Aorta (tissue), 5 donors: ENCODE measurements at places on chromosomes 1 and 21. TPM values are rescaled to one million over a fixed set of nuclear protein-coding genes. Genes with fewer than 3 reads are reported as not detected.
A peak's percentile ranks its signal among the peaks of the same experiment; 100 is the strongest.

- no peak overlapping the region for H3K27ac ChIP-seq
- H3K27me3 ChIP-seq: no peaks in the 10 kb centered on the region
- no peak overlapping the region for H3K4me3 ChIP-seq
Measured at GRCh38 chr1:1826356-1827088, 48.3 kb upstream of the NADK start.

GRCh38 chr1:41572224-41572623 lies 87.7 kb upstream of the EDN2 start:
- H3K4me3 ChIP-seq: no peak overlapping the region
- H3K36me3 ChIP-seq: no peaks in the 10 kb centered on the region
- no peaks in the 10 kb centered on the region for H3K27me3 ChIP-seq
- H3K4me1 ChIP-seq: no peaks in the 10 kb centered on the region
- no peak overlapping the region for H3K27ac ChIP-seq
- DNase-seq: no peak

DNA sequence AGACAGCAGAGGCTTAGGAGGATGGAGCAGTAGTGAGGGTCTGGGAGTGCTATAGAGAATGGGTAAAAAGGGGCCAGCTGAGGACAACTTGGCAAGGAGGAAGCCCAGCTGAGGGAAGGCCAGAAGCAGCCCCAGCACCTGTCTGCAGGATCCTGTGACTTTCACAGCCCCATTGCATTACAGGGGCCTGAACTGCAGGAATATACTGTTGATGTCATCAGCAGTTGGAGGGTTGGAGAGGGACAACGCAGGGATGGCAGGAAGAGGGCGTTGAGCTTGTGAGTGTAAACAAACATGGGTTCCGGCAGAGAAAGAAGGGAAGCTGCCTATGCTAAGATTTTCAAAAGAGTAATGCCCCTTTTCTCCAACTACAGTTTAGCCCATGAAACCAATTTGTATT lies 628.5 kb downstream of the SMYD3 start:
- H3K4me1 ChIP-seq: peaks cover 3% of the 10 kb centered on the region
- H3K36me3 ChIP-seq: no peaks in the 10 kb centered on the region
- no peak for DNase-seq
- no peak overlapping the region for H3K27ac ChIP-seq
- no peaks in the 10 kb centered on the region for H3K27me3 ChIP-seq

DNA sequence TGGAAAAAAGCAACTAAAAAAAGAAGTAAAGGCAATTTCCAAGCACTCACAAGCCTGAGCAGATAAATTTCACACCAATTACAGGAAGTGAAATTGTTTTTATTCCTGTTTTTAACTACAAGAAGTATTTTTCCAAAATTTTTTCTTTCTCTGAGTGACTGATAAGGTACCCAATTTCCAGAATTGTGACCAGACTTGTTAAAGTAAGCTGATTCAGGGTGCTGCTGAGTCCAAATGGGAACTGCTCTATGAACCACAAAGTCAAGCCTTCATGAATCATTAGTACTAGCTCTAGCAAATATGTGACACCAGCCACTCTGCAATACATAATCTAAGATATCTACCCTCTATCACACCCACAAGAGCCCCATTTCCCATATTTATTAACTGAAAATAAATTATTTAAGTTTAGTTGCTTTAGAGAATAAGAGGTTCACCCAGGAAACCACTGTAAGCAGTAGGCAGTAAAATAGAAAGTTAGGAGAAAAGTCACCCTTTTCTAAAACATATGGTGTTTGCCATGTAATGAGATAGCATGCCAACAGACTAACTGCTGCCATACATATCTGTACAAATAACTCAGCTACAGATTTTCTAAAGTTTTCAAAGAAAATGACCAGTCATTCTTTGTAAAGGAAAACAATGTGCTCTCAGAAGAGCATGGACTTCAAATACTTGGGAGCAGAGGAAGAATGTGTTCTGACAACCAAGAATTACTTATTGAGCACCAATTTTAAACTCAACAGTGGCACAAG lies 43.1 kb upstream of the TNFSF18 start:
- H3K27ac ChIP-seq: no peak overlapping the region
- no peaks in the 10 kb centered on the region for H3K27me3 ChIP-seq
- H3K36me3 ChIP-seq: no peaks in the 10 kb centered on the region

DNA sequence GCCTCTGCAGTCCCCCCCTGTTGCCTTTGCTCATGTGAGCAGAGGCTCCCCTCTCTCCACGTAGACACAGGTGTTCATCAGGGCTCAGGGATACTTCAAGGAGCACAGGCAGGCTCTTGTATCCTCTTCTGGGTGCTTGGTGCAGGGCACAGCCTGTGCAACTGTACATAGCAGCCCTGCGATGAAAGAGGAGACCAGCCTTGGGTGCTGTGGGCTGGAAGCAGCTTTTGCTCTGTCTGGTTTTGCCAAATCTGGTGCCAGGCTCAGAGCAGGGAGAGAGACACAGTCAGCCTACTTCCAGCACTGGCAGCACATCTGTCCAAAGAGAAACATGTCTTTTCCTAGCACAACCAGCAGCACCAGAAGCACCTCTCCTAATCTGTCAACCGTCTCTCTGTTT lies 132.1 kb downstream of the ETS2 start:
- H3K27me3 ChIP-seq: no peaks in the 10 kb centered on the region
- no peaks in the 10 kb centered on the region for H3K4me1 ChIP-seq
- no peak overlapping the region for H3K4me3 ChIP-seq
- H3K36me3 ChIP-seq: no peaks in the 10 kb centered on the region
- DNase-seq: no peak

DNA sequence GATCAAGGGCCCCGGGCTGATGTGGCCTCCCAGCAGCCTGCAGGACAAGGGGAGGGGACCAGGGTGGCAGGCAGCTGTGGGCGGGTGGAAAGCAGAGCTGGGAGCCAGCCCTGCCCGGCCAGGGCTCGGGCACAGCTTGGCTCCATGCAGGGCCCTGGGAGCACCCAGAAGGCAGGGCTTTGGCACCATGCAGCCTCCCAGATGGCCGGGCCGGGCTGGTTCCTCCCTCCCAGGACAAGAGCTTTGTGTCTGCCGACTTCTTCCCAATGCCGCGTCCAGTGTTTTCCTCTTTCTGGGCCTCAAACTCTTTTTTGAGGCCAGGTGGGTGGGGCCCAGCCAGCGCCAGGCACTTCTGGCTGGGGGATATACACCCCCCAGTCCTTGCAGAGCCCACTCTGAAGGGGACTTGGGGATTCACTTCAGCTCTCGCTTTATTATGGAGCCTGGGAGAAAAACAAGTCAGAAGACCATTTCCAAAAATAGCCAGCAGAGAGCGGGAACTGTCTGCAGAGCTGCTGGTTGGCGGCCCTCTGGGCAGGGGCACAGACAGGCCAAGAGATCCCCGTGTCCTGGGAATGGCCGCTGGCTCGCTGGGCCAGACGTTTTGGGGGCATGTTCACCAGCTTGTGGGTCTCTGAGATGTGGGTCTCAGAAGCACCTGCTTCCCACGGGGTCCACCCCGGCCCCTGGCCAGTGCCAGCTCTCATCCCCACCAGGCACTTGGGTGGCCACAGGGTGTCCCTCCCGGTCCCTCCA lies 103.8 kb upstream of the ARHGEF16 start:
- peak overlapping the region; percentile 97 for H3K27ac ChIP-seq
- peak; percentile 91 for DNase-seq
- no peaks in the 10 kb centered on the region for H3K36me3 ChIP-seq
- H3K27me3 ChIP-seq: no peaks in the 10 kb centered on the region

- no peak for DNase-seq
- H3K36me3 ChIP-seq: no peaks in the 10 kb centered on the region
- H3K27ac ChIP-seq: no peak overlapping the region
- no peak overlapping the region for H3K4me3 ChIP-seq
Measured at GRCh38 chr1:232477728-232478127, 152.2 kb downstream of the SIPA1L2 start.

GRCh38 chr21:36883532-36884486 lies 82.7 kb downstream of the HLCS start:
- no peak overlapping the region for H3K4me3 ChIP-seq
- H3K27ac ChIP-seq: no peak overlapping the region
- no peak for DNase-seq
- no peaks in the 10 kb centered on the region for H3K27me3 ChIP-seq
- H3K4me1 ChIP-seq: no peaks in the 10 kb centered on the region

GRCh38 chr1:21184276-21184675 lies 7.6 kb upstream of the EIF4G3 start:
- H3K27me3 ChIP-seq: no peaks in the 10 kb centered on the region
- no peak overlapping the region for H3K4me3 ChIP-seq
- no peak for DNase-seq
- no peaks in the 10 kb centered on the region for H3K36me3 ChIP-seq

DNA sequence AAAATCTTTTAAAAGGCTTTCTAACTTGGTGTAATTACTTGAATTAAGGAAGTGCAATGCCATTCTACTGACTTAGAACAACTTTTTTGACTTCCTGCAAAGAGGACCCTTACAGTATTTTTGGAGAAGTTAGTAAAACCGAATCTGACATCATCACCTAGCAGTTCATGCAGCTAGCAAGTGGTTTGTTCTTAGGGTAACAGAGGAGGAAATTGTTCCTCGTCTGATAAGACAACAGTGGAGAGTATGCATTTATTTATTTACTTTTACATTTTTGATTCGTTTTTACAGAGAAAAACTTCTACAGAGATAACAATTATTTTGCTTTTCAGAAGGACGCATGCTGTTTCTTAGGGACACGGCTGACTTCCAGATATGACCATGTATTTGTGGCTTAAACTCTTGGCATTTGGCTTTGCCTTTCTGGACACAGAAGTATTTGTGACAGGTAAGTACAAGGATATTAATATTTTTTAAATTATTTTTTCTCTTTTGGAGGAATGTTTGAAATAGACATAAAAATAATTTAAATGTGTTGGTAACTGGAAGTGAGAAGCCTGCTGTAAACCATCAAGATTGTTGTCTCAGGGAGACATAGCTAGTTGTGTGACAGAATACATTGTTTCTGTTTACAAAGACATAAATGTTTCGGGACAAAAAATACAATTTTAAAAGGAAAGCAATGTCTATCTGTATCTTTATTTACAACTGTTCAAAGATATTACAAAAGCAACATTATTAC lies at the start of gene PTPRC:
PTPRC (plus strand) TSS at position 147 of the 742 bp plus-strand sequence; CDS start at position 376, 229 bp downstream.
- H3K36me3 ChIP-seq: no peaks in the 10 kb centered on the region
- no peaks in the 10 kb centered on the region for H3K4me1 ChIP-seq
- DNase-seq: no peak
- no peak within 1 kb of the TSS for H3K4me3 ChIP-seq
- no peaks in the 10 kb centered on the region for H3K27me3 ChIP-seq

- no peak overlapping the region for H3K27ac ChIP-seq
- no peak for DNase-seq
- H3K4me3 ChIP-seq: no peak overlapping the region
Measured at GRCh38 chr1:57101209-57101608, 135.4 kb upstream of the C8B start.

GRCh38 chr21:43313939-43314405 lies 113.0 kb downstream of the SIK1 start:
- no peaks in the 10 kb centered on the region for H3K27me3 ChIP-seq
- DNase-seq: no peak
- no peak overlapping the region for H3K27ac ChIP-seq
- no peaks in the 10 kb centered on the region for H3K4me1 ChIP-seq
- no peaks in the 10 kb centered on the region for H3K36me3 ChIP-seq
- H3K4me3 ChIP-seq: no peak overlapping the region

- H3K27me3 ChIP-seq: no peaks in the 10 kb centered on the region
- no peak overlapping the region for H3K27ac ChIP-seq
- peak; percentile 80 for DNase-seq
- H3K4me1 ChIP-seq: no peaks in the 10 kb centered on the region
Measured at GRCh38 chr1:94539496-94539895, 2.1 kb downstream of the F3 start.

GRCh38 chr21:32889596-32889995 lies 118.0 kb upstream of the PAXBP1 start:
- no peaks in the 10 kb centered on the region for H3K36me3 ChIP-seq
- H3K27ac ChIP-seq: no peak overlapping the region
- no peaks in the 10 kb centered on the region for H3K4me1 ChIP-seq
- no peak for DNase-seq
- no peak overlapping the region for H3K4me3 ChIP-seq

DNA sequence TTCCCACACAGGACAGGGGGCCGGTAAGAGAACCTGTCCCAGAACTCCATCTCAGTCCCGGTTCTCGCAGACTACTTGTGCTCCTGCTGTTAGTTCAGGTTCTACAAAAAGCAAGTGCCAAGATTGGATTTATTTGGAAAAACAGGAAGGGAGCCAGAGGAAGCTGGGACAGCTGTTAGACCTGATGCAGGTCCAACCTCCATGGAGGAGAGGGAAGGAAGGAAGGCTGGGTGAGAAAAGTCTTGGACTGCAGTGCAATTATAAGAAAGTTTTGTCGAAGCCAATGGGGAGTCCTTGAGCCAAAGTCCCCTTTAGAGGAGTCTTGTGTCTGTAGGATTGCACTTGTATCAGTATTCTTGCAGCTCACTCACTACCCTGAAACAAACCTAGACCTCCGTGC lies 191.2 kb downstream of the GREM2 start:
- DNase-seq: no peak
- H3K27ac ChIP-seq: no peak overlapping the region
- H3K27me3 ChIP-seq: no peaks in the 10 kb centered on the region
- no peaks in the 10 kb centered on the region for H3K36me3 ChIP-seq
- no peaks in the 10 kb centered on the region for H3K4me1 ChIP-seq

DNA sequence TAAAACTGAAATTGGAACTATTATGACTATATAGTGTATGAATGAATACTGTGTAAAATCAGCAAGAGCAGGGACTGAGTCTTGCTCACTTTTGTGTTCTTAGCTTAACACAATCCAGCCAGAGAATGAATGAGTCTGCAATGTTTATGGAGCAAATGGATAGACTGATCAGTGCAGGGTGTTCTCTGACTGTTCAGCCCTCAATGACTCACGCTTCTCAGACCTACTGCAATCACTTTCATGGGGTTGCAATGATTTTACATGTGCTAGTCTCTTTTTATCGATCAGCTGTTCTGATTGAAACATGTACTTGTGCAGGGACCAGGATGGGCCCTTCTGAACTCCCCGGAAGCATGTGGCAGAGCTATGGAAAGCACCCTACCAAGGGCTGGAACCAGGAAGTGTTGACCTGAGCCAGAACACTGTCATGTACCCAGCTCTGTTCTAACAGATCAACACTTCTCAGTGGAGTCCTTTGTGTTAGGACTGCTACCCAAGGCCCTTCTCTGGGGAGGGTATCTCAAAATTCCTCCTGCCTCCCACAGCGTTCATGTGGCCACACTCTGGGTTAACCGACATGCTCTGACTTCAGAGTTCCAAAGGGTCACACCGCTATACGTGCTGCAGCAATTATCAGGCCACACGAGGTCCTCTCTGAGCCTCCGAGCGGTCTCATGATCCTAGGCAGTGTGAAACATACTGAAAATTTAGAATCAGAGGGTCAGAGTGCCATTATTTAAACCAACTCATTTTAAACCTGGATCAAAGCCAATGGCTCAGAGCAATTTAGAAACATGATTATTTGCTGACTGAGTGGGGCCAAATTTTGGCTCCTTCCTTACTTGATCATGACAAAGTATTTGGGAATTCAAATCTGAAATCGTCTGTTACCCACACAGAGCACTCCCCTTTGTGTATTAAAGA lies 35.2 kb downstream of the GRIK1 start:
- no peaks in the 10 kb centered on the region for H3K27me3 ChIP-seq
- H3K4me3 ChIP-seq: no peak overlapping the region
- DNase-seq: no peak
- no peak overlapping the region for H3K27ac ChIP-seq
- H3K4me1 ChIP-seq: no peaks in the 10 kb centered on the region

- no peak overlapping the region for H3K27ac ChIP-seq
- no peaks in the 10 kb centered on the region for H3K27me3 ChIP-seq
- H3K4me1 ChIP-seq: no peaks in the 10 kb centered on the region
- H3K4me3 ChIP-seq: no peak overlapping the region
- H3K36me3 ChIP-seq: no peaks in the 10 kb centered on the region
- no peak for DNase-seq
Measured at GRCh38 chr1:67058761-67059160, 4.8 kb upstream of the SLC35D1 start.

Gene HCN3
- 5.7 TPM for total RNA-seq

Gene CYP2J2
- total RNA-seq: 0.24 TPM

Gene MPZ
- total RNA-seq: 19.4 TPM

Gene AP4B1
- 15.7 TPM for total RNA-seq

Gene WDR77
- 17.1 TPM for total RNA-seq

Gene SCAF4
- 32.2 TPM for total RNA-seq
